Stimulated activated CD4-positive, alpha-beta T cell treated with anti-CD3 and anti-CD28 coated beads, Interleukin-4, amount 100 ng/mL, for 4 hours (primary cell): ENCODE measurements at places on chromosomes 1 and 21.

DNA sequence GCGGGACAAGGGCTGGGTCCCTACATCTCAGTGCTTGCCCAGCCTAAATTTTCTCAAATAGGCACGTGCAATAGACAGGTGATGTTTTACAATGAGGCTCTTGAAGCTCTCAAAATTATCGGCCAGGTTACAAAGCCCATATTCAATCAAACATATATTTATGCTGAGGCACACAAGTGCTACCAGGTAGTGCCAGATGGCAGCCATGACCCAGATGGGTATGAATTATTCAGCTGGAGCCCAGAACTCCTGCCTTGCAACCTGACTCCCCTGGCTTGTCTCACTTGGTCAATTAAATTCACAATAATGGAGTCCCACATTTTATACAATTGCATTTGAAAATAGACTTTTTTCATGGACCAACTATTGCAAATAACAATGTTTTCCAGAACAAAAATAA, 12.3 kb upstream of the ADAM30 start:
- DNase-seq: no peak

- no peak for DNase-seq
Observed at GRCh38 chr1:213327017-213327667, 276.1 kb downstream of the RPS6KC1 start.

DNA sequence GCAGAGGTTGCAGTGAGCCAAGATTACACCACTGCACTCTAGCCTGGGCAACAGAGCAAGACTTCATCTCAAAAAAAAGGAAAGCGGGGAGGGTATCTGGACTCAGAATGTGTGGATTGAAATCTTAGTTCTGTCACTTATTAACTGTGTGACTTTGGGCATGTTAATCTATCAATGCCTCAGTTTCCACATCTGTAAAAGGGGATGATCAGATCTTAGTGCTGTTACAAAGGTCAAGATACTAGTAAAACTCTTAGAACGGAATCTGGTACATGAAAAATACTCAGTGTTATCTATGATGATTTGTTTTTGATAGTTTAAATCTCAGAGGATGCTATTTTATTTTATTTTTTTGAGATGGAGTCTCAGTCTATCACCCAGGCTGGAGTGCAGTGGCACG, 10.5 kb downstream of the FAM76A start:
- no peak for DNase-seq

GRCh38 chr21:36379251-36379650, 5.9 kb upstream of the CHAF1B start:
- no peak for DNase-seq

- no peak for DNase-seq
Observed at GRCh38 chr21:14740692-14741091, 194.6 kb upstream of the SAMSN1 start.

- DNase-seq: no peak
Observed at GRCh38 chr1:201912832-201913231, 24.1 kb downstream of the SHISA4 start.

- DNase-seq: no peak
Observed at GRCh38 chr1:92752719-92753118, 32.2 kb downstream of the EVI5 start.

DNA sequence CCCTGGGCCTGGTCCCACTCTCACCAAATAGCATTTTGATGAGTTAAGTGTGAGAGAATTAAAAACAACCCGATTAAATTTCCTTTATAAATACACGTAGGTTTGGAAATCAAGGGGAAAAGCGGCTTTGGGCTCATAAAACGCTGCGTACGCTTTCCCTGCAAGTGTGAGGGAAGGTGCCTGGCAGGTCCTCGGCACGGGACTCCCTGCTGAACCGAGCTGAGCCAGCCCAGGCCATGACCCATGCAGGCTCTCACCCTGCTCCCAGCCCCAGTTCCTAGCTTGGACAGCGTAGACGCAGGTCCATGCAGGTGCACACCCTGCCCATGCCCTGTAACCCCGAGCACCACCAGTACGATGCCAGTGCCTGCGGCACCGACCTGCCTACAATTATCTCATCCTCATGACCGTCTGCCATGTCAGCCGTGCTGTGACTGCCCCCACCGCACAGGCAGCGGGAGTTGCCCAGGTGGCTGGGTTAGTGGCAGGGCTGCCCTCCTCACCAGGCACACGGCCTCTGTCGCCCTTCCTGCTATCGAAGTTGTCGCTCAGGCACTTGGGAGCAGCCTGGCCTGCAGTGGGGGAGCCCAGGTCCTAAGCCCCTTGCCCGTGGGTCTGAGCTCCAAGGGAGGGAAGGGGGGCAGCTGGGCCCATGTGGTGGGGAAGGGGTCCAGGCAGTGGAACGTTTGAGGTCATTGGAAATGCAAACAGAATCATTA, 41.0 kb upstream of the ACTRT2 start:
- no peak for DNase-seq

DNA sequence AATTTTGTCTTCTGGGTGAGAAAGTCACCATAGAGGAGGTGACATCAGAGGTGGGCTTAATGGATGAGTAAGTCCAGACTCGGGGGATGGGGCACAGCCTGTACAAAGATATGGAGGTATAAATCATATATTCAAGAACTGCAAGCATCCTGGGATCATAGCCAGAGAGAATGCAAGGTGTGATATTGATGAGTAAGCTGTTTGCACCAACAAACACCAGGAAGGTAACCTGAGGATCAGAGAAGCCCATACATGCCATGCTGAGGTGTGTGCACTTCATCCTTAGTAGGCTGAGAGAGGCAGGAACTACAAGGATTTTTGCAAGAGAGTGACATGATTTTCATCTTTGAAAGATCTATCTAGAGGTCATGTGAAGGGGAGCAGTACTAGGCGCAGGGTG, 306.4 kb downstream of the HHAT start:
- DNase-seq: no peak

DNA sequence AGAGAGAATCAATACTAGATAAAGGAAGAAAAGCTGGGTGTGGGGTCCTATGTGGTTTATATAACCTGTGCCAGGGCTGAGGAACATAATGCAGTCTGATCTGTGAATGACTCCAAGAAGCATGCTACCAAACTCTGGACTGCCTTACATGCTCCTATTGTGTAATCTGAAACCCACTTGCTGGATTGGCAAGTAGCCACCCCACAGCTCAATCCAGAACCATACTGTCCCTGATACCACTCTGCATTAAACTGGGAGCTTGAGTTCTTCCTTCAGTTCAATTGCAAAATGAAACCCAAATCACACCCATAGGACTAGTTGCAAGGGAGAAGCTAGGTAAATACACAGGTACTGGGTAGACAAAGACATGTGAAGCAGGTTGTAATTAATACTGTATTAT, 115.4 kb upstream of the NEGR1 start:
- no peak for DNase-seq

- DNase-seq: peak; percentile 24
Observed at GRCh38 chr1:29123053-29123886, 433 bp downstream of the TMEM200B start.

DNA sequence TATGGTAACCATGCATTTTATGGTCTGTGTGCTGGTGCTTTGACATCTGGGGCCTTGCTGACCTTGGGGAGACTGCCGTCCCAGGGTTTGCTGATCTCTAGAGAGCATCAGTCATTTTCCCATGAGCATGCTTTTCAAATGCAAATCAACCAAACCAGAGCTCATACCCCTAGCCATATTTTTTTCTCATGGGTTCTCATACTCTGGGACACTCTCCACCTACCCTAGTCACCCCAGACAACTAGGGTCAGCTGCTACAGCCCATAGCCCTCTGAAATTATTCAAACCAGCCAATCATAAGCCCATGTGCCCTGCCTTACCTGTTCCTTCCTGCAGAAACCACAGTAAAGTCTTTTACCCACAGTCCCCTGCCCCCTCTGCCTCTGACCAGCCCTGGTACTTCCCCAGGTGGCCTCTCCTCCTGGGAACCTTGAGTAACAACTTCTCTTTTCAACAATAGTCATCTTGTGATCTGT, 132.0 kb downstream of the MAP3K21 start:
- DNase-seq: no peak

- no peak for DNase-seq
Observed at GRCh38 chr1:214312530-214313051, 31.6 kb downstream of the SMYD2 start.

DNA sequence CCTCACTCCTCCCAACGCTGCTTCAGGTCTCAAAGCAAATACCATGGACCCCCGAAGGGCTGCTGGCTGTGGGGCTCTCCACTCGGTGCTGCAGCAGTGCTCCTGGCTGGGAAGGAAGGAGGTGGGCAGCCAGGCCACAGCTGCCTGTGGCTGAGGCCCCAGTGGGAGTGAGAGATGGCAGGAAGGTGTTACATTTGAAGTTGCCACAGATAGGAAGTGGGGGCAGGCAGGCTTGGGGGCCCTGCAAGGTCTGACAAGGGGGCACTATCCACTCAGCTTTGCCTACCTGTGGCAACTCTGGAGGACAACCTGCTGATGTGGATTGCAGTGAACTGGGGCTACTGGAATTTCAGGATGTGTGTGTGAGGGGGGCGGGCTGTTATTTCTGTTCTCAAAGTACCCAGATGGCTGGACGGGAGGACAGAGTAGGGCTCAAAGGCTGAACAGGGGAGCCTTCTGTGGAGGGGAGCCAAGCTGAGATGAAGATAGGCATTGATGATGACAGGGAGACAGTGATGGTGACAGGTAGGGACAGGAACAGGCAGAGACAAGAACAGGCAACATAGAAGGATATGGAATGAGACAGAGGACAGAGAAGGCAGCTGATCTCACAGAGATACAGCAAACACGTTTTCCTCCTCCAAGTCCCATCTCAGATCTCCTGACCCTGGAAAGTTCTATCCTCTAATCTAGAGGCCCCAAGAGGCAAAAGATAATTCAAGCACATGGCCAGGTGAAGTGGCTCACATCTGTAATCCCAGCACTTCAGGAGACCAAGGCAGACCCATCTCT, 1.8 kb downstream of the ZNF683 start:
- no peak for DNase-seq

GRCh38 chr1:240004086-240004749, 87.5 kb upstream of the FMN2 start:
- no peak for DNase-seq

DNA sequence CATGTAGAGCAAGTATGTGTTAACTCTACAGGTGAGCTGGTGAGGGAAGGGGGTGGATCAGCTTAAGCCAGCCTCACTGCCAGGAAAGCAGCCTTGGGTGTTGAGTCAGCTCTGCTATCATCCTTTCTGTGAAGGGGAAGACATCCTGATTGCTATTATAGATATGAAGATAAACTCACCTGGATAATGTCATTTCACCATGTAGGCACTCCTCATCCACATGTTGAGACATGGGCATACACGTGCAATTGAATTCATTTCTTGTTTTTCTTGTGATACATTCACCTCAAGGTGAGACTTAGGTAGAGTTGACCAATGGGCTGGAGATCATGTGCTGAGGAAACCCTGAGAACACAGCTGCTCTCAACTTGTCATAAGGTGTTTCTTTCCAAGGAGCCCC, 136.9 kb downstream of the CACNA1E start:
- no peak for DNase-seq

GRCh38 chr1:220326578-220326977, 54.3 kb upstream of the RAB3GAP2 start:
- DNase-seq: no peak

- DNase-seq: no peak
Observed at GRCh38 chr1:219732814-219733491, 120.0 kb upstream of the ZC3H11B start.

DNA sequence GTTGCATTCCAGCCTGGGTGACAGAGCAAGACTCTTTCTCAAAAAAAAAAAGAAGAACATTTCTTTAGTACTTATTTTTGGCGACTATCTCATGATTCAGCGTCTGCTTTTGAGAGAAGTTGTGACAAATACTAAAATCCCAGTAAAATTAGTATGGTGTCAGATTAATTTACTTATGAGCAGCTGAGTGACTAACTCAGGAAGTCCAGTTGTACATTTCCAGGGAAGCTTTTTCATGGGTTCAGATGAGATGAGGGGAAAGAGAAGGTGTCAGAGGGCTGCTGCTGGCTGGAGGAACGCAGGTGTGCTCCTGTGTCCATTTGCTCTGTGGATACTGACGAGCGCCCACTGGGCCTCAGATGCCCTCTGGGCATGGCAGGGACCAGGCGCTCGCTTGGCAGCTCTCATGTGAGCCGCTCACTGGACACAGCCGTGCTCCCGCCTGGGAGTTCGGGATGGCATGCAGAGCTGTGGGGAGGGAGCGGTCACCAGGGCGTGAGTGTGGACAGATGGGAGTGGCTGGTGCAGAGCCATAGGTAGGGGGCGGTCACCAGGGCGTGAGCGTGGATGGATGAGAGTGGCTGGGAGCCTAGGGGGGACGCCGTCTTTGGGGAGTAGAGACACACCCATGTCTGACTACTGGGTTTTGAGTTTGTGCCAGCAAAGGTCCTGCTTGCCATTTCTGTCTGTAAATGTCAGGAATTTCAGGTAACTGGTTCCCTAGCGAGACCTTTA, 55.0 kb downstream of the ADARB1 start:
- no peak for DNase-seq

DNA sequence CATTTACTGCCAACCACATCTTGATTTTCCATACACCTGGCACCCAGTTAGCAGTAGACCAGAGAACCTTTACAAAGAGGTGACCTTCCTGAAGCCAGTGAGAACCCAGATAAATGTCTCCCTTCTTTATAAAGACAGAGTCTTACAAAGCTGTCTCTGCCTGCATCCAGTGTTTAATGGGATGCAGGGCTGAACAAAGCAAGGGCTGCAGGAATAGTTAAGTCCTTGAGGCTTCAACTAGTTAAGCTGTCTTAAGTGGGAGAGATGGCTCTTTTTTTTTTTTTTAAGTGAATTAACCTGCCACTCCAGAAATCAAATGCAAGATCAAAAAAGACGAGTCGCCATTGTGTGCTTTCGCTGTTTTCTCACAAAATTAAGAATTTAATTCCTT, 1.5 kb downstream of the AHCYL1 start:
- no peak for DNase-seq

DNA sequence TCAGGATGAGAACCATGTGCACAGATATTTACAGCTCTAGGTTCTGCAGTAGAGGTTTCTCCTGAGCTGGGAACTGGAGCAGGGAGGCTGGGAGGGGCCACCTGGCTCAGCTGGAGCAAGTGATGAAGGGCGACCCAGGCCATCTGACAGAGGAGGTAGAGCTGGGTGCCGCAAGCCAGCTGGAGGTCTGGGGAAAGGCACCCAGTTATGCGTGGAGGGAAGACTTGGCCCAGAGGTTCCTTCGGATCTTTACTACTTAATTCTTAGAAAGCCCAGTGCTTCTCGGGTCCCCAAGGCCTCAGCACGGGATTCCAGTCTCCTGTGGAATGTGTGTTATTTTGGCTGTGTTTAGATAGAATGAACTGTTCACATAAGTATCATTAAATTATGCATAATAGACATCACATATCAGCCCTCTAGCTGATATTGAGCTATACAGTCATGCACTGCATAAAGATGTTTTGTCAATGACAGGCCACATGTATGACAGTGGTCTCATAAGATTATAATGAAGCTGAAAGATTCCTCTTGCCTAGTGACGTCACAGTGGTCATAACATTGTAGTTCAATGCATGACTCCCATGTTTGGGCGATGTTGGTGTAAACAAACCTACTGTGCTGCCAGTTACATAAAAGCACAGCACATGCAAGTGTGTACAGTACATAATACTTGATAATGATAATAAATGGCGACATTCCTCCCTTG, 245.1 kb downstream of the RHOU start:
- no peak for DNase-seq
